ENCODE measurements at places on chromosomes 2 and 18.

GRCh38 chr18:6505498-6505875 is 90.8 kb upstream of the L3MBTL4 start:
- no peak for DNase-seq

GRCh38 chr18:10057401-10057893 is 143.6 kb downstream of the VAPA start:
- no peak for DNase-seq

- DNase-seq: no peak
Measured at GRCh38 chr2:237885111-237885930, 25.9 kb downstream of the RAMP1 start.

DNA sequence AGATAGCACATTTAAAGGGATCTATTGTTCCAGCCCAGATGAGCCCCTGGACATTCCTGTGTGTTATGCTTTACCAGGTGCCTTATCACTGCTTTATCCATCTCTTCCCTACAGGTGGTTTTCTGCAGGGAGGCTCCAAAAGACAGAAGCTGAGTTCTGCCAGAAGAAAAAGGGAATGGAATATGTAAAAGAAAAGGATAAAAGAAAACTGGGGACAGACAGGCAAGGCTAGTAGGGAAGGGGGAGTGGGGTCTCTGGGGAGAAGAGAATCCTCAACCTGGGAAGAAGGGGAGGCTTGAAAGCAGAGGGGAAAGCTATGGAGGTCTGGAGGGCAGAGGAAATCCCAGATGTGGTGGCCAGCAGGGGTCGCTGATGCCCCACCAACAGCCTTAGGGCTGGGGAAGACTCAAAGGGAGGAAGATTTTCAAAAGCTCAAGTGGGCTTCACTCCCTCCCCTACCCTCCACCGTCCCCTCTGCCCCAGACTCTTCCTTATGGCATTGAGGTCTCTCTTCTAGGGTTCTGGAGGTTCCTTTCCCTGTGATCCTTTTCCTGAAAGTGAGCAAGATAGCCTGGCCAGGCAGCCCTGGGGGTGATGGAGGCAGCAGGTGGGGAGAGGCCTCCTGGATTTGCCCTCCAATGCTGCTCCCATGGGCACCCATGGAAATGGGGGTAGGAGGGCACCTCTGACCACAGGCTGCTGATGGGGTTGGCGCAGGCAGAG is 178.1 kb upstream of the PKDCC start:
- peak; percentile 45 for DNase-seq

DNA sequence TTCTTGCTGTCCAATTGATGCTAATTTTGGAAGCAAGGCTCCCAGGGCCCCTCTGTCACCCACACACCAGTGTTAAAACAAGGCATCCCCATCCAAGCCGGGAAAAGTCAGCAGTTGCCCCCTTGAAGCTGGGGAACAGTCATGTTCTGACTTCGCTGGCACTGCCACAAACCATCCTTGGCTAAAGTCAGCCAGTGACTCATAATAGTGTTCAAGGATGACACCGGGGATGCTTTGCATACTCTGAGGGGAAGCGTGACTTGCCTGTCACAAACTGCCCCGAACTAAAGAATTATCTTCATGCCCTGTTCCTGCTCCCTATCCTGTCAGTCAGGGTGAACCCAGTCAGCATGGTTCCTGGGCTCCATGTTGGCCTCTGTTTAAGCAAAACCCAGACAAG is 37.0 kb downstream of the TGFA start:
- DNase-seq: no peak

- DNase-seq: no peak
Measured at GRCh38 chr18:46167971-46168370, 63.8 kb downstream of the HAUS1 start.

- no peak for DNase-seq
Measured at GRCh38 chr18:35289727-35290093, 319 bp downstream of the ZSCAN30 start.

GRCh38 chr2:147463881-147464520 is 380.8 kb upstream of the ACVR2A start:
- DNase-seq: no peak

- DNase-seq: no peak
Measured at GRCh38 chr2:24181849-24182248, 7.0 kb downstream of the FAM228A start.

DNA sequence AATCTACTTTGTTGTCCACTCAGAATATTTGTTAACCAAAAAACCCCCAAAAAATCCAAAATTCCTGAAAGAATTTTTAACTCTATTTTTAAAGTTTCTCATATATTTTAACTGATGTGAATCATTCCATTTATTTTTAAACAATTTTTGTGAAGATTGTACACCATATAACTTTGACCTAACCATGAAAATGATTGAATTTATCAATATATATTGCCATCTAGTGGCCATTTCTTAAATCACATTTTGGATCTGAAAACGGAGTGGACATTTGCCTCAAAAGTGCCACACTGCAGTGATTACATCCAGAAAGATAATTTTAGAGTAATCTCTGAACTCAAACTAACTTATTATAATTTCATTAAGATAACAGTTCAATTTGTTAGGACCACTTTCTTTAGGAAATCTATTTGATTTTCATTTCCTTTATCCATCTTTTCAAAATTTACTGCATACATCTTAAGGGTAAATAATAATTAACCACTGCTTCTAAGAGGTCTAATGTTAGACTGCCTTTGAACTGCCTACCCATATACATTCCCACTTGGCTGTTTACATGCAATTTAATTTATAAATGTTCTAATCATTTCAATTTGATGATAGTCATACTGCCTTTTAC is 71.1 kb downstream of the DSC3 start:
- DNase-seq: no peak

GRCh38 chr18:50188652-50189051 is 6.3 kb downstream of the MYO5B start:
- no peak for DNase-seq

- DNase-seq: no peak
Measured at GRCh38 chr2:33268246-33268831, 208.1 kb upstream of the RASGRP3 start.

- DNase-seq: no peak
Measured at GRCh38 chr2:98015671-98016070, 19.9 kb upstream of the TMEM131 start.

DNA sequence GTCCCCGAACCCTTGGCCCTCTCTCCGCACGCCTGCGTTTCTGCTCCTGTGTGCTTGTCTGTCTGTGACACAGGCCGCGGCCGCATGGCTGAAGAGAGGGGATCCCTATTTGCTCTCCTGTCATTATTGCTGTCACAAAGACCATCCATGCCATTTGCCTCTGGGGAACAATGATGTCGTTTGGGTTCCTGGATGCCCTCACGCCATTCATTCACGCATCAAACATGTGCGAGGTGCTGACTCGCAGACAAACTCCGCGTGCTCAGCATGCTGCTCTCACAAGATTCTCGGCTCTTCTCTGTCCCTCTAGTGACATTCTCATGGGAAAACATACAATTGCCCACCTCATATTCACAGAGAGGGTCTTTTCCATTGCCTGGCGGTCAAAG is 67.8 kb downstream of the ASB1 start:
- DNase-seq: no peak

GRCh38 chr2:201968476-201968875 is 65.2 kb upstream of the FZD7 start:
- no peak for DNase-seq

DNA sequence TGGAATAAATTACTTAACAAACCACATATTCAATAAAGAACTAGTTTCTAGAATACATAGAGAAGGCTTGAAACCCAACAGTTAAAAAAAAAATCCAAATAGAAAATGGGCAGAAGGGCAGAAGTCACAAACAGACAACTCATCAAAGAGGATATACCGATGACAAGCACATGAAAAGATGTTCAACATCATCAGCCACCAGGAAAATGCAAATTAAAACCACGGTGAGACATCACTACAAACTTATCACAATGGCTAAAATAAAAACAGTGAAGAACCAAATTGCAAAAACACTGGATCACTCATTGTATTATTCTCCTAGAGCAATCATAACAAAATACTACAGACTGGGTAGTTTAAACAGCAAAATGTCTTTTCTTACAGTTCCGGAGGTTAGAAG is 14.5 kb downstream of the SESTD1 start:
- DNase-seq: no peak

GRCh38 chr2:127219171-127220070 is 678 bp downstream of the CYP27C1 start:
- DNase-seq: no peak

- no peak for DNase-seq
Measured at GRCh38 chr2:10826026-10826425, 13.4 kb upstream of the PDIA6 start.

GRCh38 chr2:232376260-232376659 is 2.3 kb upstream of the ALPP start:
- DNase-seq: no peak

GRCh38 chr2:99698896-99699295 is 209.1 kb upstream of the REV1 start:
- DNase-seq: no peak

GRCh38 chr2:101974663-101975062 is 17.1 kb upstream of the IL1R2 start:
- no peak for DNase-seq

DNA sequence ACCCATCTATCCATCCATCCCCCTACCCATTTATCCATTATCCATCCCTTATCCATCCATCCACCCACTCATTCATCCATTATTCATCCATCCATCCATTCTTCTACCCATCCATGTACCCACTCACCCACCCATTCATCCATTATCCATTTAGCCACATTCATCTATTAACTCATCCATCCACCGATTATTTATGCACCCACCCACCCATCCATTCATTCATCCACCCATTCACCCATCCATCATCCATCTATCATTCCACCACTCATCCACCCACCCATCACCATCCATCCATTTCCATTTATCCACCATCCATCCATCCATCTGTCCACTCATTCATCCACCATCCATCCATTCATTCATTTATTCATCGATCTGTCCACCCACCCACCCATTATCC is 137.4 kb upstream of the CTDP1 start:
- DNase-seq: no peak

- DNase-seq: no peak
Measured at GRCh38 chr2:235537186-235537585, 43.3 kb downstream of the AGAP1 start.

DNA sequence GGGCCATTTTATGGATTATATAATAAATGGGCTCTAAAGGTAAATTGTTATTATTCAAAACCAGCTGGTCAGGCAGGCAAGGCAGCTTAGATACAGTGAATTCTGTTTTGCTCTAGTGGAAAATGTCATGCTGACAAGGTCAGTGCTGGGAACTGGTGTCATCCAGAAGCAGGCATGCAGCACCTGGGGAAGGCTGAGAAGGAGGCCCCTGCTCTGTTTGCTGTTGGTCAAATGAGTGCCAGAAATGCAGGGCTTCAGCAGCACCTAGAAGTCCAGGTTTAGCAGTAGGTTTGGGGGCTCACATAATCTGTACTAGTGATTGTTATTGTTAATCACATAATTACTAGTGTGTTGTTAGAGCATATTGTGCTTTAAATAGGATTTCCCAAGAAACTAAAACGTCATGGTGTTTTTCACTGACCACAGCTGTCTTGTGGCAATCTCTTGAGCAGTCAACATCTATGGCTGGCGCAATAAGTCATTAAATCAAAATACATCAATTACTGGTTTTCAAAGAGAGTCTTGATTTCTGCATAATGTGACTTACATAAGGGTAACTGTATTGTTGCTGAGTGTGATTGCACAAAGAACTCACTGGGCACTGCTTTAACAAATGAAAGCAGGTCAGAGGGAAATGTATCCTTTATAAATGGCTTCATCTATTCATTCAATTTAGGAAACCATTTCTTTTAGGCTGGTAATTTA is 99.1 kb downstream of the MYO3B start:
- no peak for DNase-seq

DNA sequence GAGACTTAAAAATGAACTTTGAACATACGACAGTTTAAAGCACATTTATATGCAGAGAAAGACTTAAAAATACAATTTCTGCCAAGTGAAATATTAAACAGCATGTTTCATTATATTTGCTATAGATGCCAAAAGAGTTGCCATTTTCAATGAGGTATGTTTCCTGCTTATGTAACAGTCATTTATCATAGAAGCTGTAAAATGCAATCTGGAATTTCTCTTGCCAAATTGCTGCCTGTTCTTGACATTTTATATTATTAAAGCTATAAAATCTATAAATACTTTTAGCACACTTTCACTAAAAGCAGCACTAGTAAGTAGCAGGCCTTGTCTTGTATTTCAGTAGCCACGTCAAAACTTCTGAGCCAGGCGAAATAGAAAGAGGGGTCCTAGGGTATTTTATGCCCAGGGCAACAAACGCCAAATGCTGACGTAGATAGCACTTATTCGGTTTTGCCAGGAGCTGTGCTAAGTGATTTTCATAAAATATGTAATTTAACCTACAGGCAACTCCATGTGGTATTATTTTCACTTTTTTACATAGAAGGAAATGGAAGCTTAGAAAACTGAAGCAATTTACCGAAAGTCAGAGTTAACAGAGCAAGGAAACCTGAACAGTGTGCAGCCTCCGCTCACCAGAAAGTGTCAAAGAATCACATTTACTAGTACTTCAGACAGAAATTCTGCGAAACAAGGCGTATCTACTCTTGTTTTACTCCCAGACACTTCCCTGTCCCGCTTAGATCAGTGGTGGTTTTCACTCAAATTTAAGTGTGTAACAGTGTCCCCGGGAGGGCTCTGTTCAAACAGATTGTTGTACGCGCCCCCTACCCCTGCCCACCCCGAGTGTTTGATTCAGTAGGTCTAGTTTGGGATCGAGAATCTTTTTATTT is 1.2 kb upstream of the CYP20A1 start:
- DNase-seq: no peak

GRCh38 chr2:202023198-202023903 is 10.3 kb upstream of the FZD7 start:
- no peak for DNase-seq

- DNase-seq: no peak
Measured at GRCh38 chr2:130764035-130764820, 8.9 kb downstream of the AMER3 start.

DNA sequence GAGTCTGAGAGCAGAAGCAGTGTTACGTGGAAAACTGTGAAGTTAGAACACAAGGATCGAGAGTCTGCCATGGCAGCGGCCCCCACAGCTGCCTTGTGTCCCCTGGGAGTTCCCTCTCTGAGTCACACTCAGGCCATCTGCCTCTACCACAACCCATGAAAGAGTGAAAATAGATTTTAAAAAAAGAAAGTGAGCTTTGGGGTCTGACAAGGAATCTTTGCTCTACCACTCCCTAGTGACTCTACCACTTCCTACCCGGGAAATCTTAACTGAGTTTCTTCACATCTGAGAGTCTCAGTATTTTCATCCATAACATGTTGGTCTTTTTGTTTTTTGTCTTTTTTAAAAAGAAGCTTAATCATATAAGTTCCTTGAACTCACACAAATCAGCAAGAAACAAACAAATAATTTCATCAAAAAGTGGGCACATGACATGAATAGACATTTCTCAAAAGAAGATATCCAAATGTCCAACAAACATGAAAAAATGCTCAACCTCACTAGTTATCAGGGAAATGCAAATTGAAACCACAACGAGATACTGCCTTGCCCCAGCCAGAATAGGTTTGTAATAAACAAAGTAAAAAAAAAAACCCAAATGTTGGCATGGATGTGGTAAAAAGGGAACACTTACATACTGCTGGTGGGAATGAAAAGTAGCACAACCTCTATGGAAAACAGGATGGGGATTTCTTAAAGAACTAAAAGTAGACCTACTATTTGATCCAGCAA is 2.4 kb upstream of the MSGN1 start:
- no peak for DNase-seq

Measured in stimulated activated CD8-positive, alpha-beta memory T cell treated with anti-CD3 and anti-CD28 coated beads, Interleukin-2, amount 100 ng/mL, for 1 hour (primary cell).